ENCODE measurements at places on chromosomes 13 and 19. TPM values are rescaled to one million over a fixed set of nuclear protein-coding genes. Genes with fewer than 3 reads are reported as not detected.

DNA sequence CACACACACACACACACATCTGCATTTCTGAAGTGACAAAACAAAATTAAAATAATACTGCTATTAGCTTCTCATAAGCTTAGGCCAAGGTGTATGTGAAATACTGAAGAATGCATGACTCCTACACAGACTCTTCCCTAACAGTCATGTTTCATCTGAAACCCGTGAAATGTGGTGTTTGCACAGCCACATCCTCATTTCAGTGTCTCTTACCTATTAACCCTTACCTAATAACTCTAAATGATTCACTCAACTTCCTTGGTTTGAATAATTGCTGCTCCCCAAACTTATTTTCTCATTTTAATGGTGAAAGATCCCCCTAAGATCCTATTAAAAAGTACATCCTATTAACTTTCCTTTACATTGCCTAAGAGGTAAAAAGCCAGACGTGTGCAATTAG lies 117.6 kb downstream of the MIPEP start:
- no peak for DNase-seq

DNA sequence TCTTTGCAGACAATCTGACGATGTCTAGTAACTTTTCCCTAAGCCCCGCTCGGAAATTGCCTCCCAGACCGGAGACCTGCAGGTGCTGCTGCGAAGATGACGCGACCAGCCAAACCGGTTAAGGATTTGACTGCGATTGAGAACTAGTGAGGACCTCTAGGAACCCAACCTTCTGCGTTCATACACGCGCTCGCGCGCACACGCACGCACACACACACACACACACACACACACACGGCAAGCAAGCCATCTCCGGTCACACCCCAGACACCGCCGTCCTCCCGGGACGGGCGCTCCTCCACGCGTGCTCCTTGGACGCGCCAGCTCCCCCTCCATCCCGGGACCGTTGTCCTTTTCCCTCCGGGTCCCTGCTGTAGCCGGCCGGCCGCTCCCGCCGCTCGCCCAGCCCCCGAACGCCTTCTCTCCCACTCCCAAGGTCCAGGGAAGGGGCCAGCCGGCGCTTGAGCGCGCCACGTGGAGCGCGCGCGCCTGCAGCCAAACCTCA lies 1.2 kb downstream of the TBC1D4 start:
- peak; percentile 79 for DNase-seq

DNA sequence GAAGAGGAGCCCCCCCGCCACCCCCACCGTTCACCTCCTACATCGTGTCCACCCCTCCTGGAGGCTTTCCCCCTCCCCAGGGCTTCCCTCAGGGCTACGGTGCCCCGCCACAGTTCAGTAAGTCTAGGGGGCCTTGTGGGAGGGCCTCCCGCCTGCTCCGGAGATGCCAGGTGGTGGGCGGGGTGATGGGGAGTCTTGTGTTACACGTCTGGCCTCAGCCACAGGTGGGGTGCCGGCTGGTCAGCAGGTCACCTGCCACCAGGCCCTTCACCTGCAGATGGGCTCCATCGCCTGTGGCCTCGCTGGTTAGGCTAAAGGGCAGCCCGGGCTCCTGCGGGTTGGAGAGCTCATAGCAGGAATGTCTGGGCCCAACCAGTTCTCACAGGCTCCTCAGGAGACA lies 8.0 kb upstream of the RPS15 start:
- no peak for DNase-seq

DNA sequence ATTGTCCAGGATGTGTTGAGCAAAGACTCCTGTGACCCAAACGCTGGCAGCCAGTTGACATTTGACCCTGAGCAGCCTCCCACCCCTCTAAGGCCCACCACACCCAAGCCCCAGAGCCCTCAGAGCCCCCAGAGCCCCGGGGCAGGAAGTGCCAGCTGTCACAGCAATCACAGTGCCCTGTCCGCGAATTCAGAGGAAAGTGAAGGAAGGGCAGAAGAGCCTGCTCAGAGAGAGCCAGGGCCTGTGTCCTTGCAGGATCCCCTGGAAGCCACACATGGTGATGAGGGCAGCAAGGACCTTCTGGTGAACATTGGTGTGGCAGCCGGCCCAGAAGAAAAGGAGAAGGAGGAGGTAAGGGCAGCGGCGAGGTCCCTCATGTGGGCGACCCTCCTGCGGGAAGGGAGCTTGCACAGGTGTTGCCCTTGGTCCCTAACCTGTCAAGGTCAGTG lies 63.7 kb downstream of the SPATA13 start:
- no peak for DNase-seq

DNA sequence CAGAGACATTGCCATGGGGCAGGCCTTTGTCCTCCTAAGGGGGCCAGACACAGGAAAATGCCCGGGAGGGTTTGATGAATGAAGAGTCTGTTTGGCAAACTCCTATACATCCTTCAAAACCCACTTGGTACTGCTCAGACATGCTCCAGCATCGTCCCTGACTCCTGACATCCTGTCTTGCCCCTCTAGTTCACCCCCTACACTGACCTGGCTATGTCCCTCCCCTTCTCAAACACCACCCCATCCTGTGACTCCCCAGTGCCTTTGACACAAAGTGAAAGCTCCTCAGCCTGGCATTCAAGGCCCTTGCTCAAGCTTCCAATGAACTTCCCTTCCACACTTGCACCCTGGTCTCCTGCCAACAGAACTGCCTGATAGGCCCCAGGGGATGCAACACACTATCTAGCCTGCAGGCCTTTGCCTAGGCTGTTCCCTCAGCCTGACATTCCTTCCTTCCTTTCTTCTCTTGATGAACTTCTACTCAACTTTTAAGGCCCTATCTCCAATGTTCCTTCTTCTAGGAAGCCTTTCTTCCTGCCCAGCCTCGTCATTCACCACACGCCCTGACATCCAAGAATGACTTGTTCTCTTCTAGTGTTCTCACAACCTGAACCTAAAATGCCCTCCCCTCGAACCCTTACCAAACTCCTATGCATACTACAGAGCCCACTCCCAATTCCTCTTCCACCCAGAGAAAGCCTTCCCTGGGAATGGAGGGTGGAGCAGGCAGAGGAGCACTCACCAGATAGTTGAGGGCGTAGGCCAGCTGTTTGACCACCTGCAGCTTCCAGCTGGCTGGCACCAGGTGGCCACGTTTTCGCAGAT lies 12.4 kb downstream of the JAK3 start:
- no peak for DNase-seq

DNA sequence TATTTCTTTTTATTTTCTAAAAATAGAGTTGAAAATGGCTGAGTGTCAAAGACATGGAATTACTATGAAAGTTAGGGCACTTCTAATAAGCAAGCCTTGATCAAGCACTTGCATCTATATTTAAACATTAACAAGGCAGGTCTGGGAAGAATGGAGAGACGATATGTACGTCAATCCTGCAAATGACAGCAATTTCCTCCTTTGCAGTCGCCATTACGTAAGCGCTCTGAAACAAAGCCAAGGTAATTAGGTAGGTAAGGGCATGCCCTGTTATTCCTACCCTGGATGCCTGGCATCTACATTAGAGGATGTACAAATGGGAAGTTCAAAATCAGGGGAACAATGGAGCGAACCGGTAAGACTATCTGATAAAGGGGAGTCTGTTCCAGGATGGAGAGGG lies 664.0 kb upstream of the ARGLU1 start:
- DNase-seq = no peak

- no peak for DNase-seq
Measured at GRCh38 chr19:35525873-35526272, 2.2 kb downstream of the SBSN start.

ZNF565 gene
- 3.7 TPM for total RNA-seq

ZNF44 gene
- total RNA-seq = 12.8 TPM

TTC9B gene
- total RNA-seq = not detected
